ENCODE measurements at places on chromosomes 4 and X.

- no peak for DNase-seq
Observed at GRCh38 chr4:120760047-120760446, 162.5 kb downstream of the PRDM5 start.

- no peak for DNase-seq
Observed at GRCh38 chr4:138658518-138658917, 357.1 kb upstream of the NOCT start.

DNA sequence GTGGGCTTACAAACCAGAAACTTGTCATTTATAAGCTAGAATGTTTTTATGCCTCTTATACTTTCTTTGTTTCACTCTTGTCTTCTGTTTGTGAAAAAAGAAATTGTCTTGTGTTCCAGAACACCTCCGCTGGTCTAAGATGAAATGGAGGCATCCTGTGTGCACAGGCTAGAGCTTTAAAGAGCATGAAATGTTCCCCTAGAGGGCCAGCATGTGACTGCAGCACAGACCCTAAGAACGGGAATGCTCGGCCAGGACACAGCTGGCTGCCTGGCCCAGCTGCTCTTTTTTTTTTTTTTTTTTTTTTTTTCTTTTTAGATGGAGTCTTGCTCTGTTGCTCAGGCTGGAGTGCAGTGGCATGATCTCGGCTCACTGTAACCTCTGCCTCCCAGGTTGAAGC, 33.6 kb downstream of the SETD7 start:
- DNase-seq, result no peak

GRCh38 chr4:39085891-39086290, 23.9 kb downstream of the KLHL5 start:
- peak; percentile 29 for DNase-seq

DNA sequence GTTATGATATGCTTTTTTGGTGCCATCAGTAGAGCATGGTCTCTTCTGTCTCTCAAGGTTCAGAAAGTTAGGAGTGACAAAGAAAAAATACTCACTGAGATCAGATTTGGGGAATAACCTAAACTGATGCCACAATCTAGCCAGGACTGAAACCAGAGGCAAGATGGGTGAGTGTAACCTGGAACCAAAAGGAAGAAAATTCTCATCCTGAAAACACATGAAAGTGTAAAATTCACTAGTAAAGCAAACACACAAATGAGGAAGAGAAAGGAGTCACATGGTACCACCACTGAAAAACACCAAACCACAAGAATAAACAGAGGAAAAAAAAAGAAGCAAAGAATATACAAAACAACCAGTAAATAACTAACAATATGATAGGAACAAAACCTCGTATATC, 96.4 kb downstream of the ANXA10 start:
- no peak for DNase-seq

GRCh38 chr4:26074712-26075430, 160.9 kb downstream of the SMIM20 start:
- no peak for DNase-seq

DNA sequence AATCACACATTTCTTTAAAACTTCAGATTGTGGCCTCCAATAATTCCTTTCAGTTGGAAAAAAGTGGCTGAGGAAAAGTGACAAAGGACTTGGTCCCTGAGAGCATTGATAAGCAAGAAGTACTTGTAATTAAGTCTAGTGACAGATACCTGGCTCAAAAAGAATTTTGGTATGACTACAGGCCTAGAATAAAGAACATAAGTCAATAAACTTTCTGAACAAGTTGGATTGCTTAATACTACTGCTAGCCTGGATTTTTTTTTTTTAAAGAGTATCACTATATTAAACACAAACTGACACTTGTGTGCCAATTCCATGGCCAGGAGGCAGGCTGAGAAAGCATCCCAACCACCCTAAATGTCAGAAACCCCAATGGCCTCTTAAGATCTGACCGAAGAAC, 49.3 kb upstream of the PDGFC start:
- DNase-seq, result no peak

DNA sequence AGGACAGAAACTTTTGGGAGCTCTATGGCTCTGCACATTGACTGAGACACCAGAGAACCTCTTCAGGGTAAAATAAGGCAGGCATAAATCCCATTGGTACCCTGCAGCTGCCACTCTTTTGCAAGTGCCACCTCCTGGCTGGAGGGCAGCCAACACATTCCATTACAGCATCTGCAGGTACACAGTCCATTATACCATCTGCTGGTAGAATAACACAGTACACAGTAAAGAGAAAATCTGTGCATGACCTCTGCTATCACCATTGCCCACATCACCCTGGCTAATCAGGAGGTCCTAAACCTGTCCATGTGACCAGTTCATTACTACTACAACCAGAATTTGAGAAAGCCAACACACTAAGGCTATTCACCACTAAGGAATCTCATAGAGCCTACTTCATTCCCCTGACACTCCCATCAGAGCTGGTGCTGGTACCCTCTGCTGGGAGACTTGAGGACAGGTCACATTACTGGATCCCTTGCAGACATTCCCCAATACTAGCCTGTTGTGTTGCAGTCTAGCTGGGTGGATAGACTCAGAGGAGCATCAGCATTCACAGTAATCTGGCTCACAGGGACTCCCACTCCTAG, 176.2 kb upstream of the TACR3 start:
- no peak for DNase-seq

DNA sequence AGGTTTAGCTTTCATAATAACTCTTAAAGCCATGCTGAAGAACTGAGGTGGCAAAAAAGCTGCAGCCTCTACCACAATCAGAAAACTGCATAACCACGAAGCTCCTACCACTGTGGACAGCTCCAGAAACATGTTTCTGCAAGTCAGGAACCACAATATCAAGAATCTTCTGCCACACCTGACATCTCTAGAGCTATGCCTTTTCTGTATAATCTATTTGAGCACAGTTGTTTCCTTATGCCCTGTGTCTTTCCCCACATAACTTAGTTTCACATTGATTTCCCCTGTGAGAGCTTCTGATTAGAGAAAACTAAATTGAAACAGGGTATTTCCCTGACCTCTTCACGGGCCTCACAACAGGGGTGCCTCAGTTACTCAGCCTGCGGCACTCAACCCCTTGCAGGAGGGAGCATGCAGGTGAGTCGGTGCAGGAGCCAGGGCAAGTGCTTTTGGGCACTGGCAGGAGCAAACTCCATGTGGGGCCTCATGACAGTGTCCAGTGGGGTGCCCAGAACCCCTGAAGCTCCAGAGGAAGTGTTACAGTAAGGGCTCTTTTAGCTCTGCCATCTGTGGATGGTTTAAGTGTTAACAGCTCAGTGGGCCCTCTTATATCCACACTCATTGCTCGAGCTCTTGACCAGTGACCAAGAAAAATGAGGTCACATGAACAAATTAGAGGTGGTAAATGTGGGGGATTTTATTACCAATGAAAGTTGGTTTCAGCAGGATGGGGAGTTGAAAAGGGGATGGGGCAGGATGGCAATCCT, 132.8 kb upstream of the BMP3 start:
- no peak for DNase-seq

GRCh38 chrX:137033774-137034507, at the start of gene GPR101:
Gene GPR101, minus strand, starts transcription at chrX:137033995. Its CDS starts 2,321 bp downstream, at chrX:137031674.
- no peak for DNase-seq

DNA sequence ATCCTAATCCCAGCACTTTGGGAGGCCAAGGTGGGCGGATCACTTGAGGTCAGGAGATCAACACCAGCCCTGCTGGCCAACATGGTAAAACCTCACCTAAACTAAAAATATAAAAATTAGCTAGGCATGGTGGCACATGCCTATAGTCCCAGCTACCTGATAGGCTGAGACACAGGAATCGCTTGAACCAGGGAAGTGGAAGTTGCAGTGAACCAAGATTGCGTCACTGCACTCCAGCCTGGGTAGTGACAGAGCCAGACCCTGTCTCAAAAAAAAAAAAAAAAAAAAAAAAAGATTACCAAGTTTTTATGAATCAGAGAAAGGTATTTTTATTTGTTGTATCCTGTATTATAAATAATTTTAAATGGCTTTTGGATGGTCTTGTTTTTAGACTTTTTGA, 15.1 kb downstream of the TRAPPC11 start:
- DNase-seq, result no peak

- DNase-seq, result no peak
Observed at GRCh38 chr4:139593091-139593564, 37.1 kb upstream of the SETD7 start.

DNA sequence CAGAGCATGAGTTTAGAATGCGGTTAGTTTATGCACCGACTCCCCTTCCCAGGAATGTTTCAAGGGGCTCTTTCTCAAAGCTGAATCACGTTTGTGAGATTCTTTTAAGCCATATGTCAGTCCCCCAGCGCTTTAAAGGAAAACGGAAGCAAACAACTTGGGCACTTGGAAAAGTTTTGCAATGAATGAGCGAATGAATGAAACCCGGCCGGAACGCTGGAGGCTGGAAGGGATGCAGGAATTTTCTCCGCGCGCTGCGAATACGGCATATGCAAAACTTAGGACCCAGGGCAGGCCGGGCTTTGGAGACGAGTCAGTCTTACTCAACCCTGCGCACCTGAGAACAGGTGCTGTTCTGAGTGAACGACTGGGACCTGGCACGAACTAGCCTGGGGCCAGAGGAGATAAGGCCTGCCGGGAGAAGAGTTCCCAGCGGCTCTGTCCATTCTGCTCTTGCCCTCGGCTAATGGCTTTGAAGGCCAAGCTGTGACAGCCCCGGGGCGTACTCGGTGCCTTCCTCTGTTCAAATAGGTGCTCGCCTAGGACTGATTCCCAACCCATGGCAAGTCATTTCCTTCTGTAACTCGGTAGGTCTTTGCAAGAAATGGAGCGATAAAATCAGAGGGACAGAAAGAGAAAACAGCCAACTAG, 743 bp upstream of the NRK start:
- no peak for DNase-seq

DNA sequence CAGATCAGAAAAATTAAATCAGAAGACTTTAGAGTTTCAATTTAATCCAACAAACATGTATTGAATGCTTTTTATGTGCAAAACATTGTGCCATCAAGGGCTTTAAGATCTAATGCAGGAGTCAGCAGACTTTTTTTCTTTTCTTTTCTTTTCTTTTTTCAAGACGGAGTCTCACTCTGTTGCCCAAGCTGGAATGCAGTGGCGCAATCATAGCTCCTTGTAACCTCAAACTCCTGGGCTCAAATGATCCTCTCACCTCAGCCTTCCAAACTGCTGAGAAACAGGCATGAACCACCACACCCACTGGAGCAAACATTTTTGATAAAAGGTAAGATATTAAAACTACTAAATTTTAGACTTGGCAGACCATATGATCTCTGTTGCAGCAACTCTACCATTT, 24.6 kb upstream of the LRBA start:
- no peak for DNase-seq

DNA sequence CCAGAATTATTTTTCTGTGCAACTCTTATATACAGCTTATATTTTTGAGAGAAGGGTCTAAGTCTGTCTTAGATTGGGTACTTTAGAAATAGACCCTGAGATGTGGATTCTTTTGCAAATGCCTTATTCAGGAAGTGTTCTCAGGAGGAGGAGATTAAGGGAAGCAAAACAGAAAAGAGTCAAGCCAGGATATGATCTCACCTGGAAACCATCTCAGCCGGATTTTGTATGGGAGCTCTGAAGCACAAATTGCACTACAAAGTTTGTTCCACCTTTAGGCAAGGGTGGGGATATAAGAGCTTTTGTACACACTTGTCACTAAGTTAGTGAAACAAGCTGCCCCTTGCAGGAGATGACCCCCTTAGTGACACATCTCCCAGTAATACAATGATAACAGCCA, 121.2 kb upstream of the GRPR start:
- DNase-seq, result no peak

- DNase-seq, result no peak
Observed at GRCh38 chrX:16119353-16120220, 3.8 kb upstream of the GRPR start.

DNA sequence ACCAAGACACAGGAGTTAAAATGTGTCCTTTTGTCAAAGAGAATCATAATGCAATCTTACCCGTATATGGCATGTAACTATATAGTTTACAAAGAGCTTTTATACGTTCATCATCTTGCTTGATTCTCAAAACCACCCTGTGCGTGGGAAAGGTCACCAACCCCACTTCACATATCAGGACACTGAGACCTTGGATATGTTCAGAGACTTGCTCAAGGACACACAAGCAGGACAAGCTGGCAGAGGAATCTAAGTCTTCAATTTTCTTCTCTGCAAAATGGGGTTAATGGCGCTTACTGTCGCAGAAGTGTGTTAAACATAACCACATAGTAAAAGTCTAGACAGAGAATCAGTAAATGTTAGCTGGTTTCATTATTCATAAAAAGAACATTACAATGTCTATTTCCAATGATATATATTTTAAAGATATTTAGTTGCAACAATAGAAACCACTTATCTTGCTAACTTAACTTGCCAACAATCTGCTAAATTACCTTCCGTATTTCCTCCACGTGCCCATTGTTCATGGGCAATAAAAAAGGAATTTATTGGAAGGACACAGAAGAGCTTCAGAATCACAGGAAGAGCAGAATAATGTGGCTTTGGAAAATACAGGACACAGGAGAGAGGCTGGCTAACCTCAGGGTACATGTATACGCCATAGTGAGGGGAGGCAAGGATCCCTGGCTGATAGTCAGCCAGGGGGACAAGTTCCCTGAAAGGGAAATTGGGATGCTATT, 64.6 kb upstream of the TAPT1 start:
- DNase-seq, result no peak

DNA sequence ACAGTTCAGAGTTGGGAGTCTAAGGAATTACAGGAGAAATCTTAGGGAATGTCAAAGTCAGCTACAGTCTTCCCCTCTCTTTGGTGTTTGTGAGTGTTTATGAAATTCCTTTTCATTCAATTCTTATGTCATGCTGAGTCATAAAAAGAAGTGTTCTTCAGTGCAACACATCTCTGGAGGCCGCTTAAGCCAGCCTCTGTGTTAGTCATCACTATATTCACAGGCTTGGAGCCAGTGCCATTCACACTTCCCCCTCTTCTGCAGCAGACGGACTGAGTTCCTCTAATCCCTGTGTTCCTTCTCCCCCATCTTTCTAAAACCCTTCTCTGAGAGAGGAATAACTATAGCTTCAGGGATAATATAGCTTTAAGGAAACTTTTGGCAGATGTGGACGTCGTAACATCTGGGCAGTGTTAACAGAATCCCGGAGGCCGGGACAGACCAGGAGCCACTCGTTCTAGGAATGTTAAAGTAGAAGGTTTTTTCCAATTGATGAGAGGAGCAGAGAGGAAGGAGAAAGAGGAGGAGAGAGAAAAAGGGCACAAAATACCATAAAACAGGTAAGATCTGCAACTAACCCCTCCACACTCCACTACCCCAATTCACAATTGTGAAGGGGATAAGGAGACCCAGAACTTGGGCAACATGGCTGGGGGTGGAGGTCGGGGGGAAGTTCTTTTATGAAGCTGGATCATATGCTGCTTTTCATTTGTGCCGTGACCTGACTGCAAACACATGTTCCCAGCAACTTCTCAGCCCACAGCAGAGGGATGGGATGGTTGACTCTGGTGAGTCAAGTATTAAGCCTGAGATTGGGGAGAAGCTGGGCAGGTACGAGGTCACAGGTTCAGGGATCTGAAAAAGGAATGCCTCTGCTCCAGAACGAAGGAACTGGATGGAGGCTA, at the start of gene SRPX2:
TSS of gene SRPX2 (plus strand) at position 244 of the 905 bp plus-strand sequence. CDS start 2,124 bp downstream, outside the sequence.
- no peak for DNase-seq

- DNase-seq, result peak; percentile 19
Observed at GRCh38 chrX:85244450-85245211, 840 bp downstream of the ZNF711 start.
